ENCODE measurements at places on chromosomes 1 and 21.

- DNase-seq = no peak
Observed at GRCh38 chr1:199422206-199422605, 605.3 kb upstream of the NR5A2 start.

DNA sequence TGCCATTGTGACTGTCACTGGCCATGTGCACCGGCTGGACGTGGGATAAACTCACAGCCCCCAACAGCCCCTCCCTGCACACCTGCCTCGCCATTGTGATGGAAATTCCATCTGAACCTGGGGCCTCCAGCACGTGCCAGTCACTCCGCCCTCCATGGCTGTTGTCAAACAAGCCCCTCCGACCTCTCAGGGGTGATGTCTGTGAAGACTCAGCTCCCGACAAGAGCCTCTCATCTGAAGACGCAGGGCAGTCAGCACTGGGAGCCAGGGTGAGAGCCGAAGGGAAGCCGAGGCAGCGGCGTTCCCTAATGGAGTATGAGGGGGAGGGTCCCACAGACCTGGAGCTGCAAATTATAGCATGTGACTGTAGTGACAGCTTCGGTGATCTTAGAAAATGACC lies 1.4 kb upstream of the KRTAP10-2 start:
- DNase-seq = no peak

- no peak for DNase-seq
Observed at GRCh38 chr1:116405241-116406135, 32.4 kb downstream of the ATP1A1 start.

GRCh38 chr1:174077749-174078490 lies 55.8 kb upstream of the RC3H1 start:
- no peak for DNase-seq

- no peak for DNase-seq
Observed at GRCh38 chr1:117013309-117013858, 11.8 kb downstream of the CD101 start.

DNA sequence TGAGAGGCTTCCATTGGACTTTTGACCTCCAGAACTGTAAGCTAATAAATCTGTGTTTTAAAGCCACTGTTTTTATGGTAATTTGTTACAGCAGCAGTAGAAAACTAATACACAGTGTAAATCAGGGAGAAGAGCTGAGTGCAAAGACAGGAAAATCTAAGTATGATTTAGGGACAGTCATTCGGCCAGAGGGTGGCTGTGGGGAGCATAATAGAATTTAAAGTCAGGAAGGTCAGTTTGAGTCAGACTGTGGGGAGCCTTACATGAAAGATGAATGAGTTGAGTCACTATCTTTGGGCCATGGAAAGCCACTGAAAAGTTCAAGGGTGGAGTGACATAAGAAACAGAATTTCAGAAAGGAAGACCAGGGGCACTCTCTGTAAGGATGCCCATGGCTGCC lies 52.4 kb upstream of the SSX2IP start:
- DNase-seq = no peak

- DNase-seq = peak; percentile 83
Observed at GRCh38 chr1:36369061-36369861, 16.5 kb downstream of the STK40 start.

DNA sequence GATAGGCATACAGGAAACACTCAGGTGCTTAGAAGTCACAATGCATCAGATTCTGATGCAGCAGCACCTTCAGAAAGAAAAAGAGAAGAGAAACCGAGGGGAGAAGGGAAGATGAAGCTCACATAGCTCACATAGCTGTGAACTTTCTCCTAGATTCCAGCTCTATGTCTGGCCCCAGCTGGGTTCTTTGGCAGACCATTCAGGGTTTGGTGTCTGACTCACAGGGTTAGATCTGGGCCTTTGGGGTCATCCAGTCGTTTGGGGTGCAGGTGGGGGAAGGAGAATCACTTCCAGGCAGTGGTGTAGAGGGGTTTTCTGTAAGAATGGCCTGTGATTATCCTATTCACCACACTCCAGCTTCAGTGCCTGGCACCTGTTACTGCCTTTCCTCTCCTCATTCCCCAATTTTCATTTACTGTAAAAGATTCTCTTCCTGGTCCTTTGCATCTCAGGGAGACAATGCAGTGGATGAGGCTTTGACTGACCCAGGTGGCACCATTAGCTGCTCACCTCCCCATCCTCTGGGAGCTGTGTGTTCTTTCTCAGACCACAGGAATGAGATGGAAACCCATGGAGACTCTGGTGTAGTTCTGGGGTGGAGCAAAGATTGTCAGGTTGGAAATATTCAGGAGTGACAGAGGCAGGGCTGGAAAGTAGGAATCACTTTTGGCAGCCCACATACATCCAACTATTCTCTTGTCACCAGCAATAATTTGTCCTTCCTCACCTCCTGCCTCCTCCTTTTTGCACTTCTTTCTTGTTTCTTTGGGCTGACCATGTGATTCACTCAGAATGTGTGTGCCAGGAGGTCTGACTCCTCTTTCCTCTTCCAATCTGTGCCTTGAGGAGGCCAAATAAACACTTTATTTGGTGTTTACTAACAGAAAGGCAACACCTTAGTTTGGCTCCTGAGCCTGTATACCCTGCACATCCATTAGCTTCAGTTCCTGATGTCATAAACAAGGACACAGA lies 103.3 kb downstream of the PAPPA2 start:
- no peak for DNase-seq

DNA sequence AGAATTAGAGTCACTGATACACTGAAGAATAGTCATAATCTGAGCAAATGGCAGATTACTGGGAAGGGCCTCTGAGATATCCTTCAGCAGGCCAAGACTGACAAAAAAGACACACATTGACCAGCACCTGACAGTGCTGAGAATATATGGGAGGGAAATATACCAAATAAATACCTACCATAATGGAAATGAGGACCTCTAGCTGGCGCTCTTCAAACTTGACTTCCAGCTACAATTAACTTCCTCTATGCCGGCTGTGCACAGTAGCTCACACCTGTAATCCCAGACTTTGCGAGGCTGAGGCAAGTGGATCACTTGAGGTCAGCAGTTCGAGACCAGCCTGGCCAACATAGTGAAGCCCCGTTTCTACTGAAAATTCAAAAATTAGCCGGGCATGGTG lies 69.5 kb downstream of the NPHS2 start:
- no peak for DNase-seq

DNA sequence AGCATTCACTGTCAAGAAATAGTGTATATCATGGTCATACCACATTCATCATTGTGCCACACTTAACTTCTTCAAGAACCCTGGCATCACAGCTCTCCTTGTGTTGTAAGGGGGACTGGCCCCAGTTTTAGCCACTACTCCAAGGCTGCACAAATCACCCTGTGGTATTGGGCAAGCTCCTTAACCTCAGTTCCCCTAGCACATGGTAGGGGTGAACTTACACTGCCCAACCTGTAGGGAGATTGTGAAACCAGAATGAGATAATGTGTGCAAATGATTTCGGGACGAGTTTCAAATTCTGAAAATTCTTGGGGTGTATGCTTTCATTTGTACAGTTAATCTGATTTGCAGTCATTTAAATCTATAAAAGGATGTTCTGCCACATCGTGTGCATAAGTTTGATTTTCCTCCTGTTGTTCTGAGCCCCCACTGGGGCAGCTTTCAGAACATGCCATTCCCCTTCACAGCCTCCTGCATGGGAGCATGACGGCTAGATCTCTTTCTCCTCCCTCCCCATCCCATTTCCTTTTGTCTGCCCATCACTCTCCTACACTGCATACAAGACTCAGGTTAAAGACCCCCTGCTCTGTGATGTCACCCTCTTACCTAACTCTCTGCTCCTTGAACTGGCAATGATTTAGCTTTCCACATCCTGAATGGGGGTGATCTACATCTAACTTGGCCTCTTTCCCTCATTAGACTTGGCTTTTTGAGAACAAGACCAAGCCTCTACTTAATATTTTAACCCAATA lies 290.3 kb downstream of the CHRM3 start:
- DNase-seq = no peak

DNA sequence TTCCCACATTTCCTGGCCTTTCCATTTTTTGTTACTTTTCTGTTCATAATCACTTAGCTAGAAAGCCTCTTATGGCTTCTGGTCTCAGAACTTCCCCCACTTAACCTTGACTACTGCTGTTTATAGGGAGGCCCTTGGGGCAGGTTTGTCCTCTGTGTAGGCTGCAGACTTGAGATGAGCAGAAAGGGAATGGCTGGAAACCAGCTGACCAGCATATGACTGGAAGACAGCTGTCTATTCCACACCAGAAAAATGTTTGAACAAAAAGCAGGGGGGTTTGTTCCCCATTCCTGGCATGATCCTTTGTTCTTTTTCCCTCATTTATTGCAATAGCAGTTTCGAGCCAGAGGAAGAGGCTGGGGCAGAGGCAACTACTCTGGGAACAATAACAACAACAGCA lies 4.9 kb upstream of the SH3D21 start:
- DNase-seq = no peak

DNA sequence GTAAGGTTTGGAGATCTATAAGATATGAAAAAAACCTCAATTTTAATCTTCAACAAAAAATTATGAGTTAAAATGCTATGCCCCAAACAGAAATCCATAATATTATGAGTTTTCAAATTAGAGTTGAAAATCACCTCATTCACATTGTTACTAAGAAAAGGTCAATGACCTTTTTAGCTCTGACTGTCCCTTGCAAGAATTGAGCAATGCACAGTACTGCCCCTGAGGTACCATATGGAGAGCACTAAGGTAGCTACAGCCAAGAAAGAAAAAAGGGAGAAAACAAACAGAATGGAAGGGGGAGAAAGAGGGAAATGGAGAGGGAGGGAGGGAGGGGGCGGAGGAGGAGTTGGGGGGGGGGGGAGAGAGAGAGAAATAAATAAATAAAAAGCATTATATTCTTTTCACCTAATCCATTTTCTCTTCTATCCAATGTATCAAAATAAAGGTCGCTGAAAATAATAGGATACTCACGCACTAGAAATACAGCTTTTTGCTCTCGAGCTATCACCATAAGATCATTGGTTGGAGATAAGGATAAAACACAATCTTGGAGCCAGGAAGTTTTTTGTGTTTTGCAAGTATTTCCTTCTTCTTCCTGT lies 58.8 kb downstream of the RAB3GAP2 start:
- no peak for DNase-seq

DNA sequence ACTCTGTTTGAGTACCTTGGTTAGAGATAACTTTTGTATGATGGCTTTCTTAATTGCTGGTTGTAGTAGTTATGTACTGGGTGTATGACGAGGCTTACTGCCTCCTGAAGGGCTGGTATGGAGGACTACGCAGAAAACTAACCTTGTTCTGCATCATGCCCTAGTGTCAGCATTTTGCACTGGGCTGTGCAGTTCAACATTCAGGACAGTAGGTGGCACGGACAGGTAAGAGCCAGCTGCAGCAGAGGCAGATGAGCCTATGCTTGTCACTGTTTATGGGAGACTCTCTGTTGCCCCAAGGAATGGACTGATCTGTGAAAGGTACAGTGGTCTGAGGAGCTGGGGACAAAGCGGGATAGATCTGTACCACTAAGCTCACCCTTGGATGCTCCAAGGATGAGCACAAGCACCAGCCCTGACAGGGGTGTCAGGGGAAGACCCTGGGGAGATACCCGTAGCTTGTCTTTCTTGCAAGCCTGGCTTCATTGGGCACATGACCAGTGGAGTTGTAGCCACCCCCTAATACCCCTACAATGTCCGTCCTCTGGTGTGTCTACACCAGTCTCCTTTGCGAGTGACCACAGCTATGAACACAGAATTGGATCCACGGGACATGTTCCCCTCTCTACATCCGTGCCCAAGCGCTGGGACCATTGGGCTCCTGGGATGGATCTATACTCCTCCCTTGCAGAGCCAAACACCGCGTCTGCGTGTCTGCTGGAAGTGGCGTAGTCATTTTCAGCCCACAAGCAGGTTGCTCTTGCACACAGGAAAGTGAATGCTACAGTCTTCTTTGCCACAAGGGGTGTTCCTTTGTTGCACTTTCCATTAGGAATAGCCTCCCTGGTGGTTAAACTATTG lies 51.1 kb upstream of the CFHR3 start:
- peak; percentile 6 for DNase-seq

DNA sequence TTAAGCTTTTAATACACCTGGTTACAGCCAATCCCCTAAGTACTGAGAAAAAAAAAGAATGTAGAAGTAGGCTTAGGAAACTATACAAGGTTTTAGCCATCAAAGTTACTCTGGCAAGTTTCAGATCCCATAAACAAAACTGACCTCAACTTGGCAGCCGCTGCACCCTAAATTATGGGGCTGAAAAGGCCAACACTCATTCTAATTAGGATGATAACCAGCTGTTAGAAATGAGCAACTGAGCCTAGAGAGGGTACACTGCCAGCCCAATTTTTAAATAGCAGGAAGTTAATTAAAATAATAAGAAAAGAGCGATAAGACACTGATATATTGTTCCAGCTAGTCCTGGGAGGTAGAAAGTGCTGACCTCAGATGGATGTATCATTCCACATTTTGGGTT lies 105.7 kb upstream of the VAV3 start:
- DNase-seq = no peak

- DNase-seq = no peak
Observed at GRCh38 chr1:238399558-238399957, 508.8 kb upstream of the ZP4 start.

- no peak for DNase-seq
Observed at GRCh38 chr1:8512504-8512903, 194.6 kb downstream of the SLC45A1 start.

DNA sequence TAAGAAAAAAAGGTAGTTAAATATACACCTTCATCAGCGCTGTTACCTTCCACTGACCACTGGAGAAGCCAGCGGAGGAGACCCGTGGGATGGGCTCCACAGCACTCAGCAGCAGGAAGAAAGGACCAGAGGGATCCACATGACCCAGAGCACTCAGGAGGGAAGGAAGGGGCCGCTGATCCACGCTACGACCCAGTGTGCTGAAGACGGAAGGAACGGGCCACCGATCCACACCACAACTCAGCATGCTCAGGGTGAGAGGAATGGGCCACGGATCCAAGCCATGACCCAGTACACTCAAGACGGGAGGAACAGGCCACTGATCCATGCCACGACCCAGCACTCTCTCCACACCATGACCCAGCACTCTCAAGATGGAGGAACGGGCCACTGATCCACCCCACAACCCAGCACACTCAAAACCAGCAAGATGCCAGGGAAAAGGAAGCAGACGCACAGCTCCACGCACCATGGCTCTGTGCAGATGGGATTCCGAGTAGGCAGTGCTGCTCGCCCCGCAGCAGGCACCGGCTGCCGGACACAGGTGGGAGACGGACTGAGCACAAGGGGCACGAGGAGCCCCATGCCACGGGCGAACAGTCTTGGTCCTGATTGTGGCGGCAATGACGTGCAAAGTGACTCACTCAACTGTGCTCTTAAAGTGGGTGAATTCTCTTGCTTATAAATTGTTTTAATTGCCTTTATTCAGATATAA lies 8.7 kb downstream of the WRAP73 start:
- DNase-seq = no peak
